ENCODE measurements at places on chromosomes 16 and 17.

GRCh38 chr16:49092704-49093103 is 188.9 kb downstream of the CBLN1 start:
- DNase-seq, result no peak

- no peak for DNase-seq
Measured at GRCh38 chr16:57446531-57447185, 527 bp downstream of the CIAPIN1 start.

DNA sequence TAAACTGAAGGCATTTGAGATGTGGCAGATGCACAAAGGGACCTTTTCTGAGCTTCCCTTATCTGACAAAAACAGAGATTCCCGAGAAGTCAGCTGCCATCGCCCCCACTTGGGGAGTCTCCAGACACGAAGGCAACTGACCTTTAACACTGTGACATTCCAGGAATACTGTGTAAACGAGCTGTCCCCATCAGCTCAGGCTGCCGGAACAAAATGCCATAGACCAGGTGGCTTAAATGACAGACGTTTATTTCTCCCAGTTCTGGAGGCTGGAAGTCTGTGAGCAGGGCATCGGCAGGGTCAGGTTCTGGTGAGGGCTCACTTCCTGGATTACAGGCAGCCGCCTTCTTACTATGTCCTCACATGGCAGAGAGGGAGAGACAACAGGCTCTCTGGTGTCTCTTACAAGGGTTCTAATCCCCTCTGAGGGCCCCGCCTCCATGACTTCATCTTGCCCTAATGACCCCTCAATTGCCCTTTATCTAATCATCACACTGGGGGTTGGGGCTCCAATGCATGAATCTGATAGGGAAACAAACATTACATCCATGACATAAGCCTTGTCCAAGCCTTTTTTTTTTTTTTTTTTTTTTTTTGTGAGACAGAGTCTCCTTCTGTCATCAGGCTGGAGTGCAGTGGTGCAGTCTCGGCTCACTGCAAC is 178.5 kb upstream of the RPL38 start:
- DNase-seq, result no peak

- DNase-seq, result no peak
Measured at GRCh38 chr16:89100601-89101302, 7.1 kb downstream of the ACSF3 start.

DNA sequence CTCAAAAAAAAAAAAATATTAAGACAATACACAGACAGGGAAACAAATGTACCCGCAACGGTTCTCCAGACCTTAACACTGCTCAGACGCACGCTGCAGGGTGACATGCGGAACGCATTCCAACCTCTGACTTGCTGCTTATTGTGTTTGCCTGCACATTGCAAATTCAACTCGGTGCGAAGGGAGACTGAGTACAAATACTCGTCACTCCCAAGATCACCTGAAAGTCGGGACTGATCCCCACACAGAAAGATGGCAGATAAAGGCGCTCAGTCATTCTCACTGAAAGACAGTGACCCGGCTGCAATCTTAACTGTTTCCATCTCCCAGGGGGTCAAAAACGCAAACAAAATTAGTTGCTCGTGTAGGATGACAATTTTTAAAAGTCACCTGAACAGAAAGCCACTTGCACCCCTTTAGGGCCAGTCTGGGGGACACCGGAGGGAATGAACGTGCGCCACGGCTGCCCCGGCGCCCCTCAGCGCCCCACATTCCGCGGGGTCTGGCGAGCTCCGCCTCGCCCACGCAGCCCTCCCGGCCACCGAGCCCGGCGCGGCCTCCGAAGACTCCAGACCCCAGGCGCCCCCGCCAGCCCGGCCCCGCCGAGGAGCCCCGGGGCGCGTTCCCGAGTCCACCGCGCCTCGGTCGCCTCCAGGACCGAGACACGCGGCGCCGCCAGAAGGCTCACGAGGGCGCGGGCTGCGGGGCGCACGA is 589 bp downstream of the CLCN7 start:
- DNase-seq, result no peak

- DNase-seq, result no peak
Measured at GRCh38 chr17:65865715-65866425, 304.4 kb upstream of the AXIN2 start.

DNA sequence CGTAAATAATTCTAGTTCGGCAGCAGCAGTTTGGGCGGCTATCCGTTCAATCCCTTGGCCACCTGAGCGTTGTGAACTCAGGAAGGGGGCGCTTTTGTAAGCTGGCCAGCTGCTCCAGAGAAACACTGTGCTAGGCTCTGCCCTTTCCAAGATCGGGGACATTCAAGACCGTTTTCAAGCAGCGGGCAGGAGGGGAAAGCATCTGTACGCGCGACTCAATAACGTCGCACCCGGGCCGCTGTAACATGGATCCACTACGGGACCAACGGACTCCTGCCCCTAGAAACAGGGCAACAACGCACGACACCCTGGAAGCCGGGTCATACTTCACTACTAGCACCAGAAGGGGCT is 463 bp downstream of the TOP2A start:
- no peak for DNase-seq

- DNase-seq, result no peak
Measured at GRCh38 chr16:54106057-54106456, 180.5 kb downstream of the IRX3 start.

DNA sequence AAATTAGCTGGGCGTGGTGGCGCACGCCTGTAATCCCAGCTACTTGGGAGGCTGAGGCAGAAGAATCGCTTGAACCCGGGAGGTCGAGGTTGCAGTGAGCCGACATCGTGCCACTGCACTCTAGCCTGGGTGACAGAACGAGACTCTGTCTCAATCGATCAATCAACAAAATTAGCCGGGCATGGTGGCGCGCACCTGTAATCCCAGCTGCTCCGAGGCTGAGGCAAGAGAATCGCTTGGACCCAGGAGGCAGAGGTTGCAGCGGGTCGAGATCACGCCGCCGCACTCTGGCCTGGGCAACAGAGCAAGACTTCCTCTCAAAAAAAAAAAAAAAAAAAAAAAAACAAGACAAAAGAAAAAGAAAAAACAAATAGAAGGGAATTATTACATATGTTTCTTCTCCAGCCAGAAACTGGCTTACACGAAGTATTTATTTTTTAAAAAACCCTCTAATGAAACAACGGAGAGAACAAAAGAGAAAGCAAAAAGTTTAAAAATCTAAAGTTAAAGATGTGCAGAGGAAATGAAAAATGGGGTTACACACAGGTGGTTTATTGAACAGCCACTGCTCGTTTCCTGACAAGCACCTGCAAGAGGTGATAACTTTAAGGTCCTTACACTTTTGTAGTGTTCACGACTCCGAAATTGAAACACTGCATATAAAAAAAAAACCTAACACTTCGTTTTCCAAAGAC is 1.4 kb downstream of the SYNRG start:
- no peak for DNase-seq

DNA sequence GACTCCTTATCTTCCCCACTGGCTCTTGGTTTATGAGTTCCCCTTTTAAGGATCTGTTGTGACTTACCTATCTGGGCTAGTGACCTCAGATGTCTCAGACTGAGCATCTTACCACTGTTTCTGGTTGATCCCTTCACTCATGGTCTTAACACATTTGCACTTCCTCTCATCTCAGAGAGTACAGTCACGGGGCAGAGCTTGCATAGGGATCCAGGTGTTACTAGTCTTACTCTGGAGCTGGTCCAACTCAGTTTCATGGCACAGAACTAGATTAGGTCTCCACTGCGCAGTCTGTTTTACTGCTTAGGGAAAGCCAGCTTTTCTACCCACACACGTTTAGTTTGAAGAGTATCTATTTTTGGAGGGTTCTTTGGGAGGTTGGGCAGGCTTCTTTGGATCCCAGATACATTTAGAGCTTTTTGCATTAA is 10.2 kb downstream of the GABARAPL2 start:
- no peak for DNase-seq

DNA sequence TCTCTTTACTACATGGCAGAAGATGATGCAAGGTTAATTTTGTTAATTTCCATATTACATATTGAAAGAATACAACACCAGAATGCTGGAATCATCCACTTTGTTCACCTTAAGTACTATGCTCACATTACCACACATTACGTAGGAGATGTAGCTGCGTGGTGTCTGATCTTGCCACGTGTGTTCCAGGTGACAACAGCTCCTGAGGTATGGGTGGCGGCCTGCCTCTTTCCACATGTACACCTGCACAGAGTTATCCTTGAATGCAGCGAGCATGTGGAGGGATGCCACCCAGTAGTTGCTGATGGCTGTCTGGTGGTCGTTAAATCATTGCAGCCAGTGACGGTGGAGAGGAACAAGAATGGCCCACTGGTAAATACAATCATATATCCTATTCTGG is 740.5 kb upstream of the EEF2KMT start:
- DNase-seq, result no peak

- DNase-seq, result no peak
Measured at GRCh38 chr17:74217037-74217730, 3.8 kb downstream of the TTYH2 start.

GRCh38 chr16:396605-397004 is 394 bp upstream of the NME4 start:
- DNase-seq, result no peak

DNA sequence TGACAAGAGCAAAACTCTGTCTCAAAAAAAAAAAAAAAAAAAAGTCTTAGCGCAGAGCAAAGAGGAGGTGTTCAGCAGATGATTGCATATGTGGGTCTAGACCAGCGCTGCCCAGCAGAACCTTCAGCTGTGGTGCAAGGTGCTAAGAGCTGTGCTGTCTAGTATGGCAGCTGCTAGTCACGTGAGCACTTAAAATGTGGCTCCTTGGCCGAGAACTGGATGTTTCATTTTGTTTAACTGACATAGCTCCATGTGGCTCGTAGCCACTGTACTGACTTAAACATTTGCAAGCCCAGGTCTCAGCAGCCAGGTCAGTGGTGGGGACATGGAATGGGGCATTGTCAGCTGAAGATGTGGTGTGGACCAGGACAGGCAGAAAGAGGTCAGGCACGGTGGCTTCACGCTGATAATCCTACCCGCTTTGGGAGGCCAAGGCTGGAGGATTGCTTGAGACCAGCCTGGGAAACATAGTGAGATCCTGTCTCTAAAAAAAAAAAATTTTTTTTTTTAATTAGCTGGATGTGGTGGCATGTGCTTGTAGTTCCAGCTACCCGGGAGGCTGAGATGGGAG is 9.2 kb downstream of the C1QTNF1 start:
- no peak for DNase-seq

DNA sequence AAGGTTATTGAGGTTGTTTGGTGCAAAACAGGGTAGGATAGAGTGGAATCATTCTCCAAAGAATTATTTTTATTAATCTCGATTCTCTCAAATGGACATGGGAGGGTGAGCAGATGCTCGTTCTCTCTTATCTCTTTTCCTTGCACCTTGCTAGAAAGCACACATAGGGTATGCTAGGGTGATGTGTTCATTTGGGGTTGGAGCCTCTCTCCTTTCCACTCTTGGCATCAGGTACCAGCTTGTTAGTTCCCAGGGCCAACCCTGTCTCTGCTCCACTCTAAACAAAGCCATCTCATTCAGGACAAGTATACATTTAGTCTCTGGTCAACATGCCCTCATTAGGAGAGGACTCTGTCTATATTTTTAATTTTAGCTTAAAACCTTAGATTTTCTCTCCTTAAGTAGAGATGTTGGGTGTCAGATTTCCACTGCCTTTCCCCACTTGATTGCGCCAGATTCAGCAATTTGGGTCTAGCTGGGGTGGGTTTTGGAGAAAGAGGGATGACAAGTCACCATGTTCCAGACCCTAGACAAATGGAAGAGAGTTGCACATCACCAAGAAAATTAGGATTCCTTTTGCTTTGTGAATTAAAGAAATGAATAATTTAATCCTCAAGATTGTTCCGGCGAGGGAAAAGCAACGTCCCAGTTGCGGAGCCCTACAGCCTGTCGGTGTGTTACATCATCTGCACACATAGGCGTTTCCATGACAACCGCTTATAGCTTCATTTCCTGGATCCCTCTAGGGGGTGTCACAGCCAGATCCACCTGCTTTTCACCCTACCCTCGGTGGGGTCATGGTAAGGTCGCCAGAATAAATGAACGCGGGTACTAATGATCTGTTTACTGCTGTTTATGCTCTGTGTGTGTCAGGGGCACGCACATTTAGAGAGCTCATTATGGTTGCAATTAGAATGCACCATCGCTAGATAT is 41.6 kb downstream of the SNX11 start:
- DNase-seq, result no peak

GRCh38 chr17:11467639-11468038 is 130.6 kb upstream of the DNAH9 start:
- DNase-seq, result no peak

DNA sequence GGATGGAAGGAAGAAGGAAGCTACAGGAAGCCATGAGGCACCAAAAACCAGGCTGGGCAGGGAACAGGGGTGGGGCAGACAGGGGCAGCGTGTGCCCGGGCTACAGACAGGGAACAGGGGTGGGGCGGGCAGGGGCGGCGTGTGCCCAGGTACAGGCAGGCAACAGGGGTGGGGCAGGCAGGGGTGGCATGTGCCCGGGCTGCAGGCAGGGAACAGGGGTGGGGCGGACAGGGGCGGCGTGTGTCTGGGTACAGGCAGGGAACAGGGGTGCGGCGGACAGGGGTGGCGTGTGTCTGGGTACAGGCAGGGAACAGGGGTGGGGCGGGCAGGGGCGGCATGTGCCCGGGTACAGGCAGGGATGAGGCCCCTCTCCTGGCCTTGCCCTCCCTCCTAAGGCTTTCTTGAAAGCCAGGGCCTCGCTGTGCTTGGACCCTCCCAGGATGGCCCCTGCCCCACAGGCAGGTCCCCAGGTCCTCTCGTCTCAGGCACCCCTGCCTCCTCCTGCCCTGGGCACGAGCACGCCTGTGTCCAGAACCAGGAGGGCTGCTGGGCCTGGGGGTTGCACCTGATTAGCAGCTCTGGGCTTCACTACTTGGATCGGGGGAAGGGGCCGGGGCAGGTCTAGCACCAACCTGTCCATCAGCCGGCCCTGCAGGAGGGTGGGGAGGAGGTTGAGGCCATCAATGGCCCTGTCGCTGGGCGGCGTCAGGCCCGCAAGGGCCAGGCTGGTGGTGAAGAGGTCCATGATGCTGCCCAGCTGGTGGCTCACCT is 14.5 kb upstream of the APRT start:
- DNase-seq, result no peak

DNA sequence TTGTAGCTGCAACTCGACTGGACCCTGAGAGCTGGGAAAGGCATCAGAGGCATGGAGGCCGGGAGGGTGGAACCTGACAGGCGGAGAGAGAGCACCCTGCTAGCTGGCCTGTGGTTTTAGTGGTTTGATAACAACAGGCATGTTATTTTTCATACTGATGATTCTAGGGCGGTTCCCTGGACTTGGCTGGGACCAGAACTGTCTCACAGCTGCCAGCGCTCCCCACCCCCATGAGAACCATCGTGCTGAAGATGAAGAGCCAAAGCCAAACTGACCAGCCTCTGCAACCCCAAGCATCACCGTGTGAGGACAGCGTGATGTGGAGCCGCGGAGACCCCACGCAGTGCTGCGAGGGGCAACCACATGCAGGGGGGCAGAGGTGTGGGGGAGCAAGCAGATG is 28.5 kb downstream of the MXRA7 start:
- no peak for DNase-seq

DNA sequence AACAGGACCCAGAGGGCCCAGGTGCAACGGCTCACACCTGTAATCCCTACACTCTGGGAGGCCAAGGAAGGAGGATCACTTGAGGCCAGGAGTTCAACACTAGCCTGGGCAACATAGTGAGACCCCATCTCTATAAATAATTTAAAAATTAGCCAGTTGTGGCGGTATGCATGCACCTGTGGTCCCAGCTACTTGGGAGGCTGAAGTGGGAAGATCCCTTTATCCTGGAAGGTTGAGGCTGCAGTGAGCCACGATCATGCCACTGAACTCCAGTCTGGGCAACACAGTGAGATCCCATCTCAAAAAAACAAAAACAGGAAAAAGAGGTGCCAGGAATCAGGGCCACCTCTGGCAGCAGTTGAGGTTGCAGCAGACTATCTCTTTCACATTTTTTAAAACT is 85.7 kb upstream of the NUDT7 start:
- no peak for DNase-seq

GRCh38 chr16:75337430-75337829 is 86.0 kb upstream of the BCAR1 start:
- DNase-seq, result no peak

Measured in iPS DF 6.9 (cell line).